ENCODE measurements at places on chromosomes 1 and 21. TPM values are rescaled to one million over a fixed set of nuclear protein-coding genes. Genes with fewer than 3 reads are reported as not detected.

DNA sequence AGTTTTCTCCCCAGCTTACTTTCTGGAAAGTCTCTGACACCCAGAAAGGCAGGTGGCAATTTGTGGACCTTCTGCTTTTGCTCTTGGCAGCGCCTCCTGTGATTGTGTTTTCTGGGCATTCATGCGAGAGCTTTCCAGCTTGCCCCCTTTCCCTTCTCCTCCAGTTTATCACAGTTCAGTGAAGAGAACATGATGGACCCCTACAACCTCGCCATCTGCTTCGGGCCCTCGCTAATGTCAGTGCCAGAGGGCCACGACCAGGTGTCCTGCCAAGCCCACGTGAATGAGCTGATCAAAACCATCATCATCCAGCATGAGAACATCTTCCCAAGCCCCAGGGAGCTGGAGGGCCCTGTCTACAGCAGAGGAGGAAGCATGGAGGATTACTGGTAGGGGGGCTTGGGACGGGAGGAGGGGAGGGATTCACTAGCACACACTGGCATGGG lies 24.3 kb upstream of the IKBKE start:
- DNase-seq = no peak
- peaks cover 16% of the 10 kb centered on the region for H3K4me1 ChIP-seq
- no peak overlapping the region for H3K4me3 ChIP-seq
- H3K36me3 ChIP-seq = peaks cover 59% of the 10 kb centered on the region
- H3K27me3 ChIP-seq = no peaks in the 10 kb centered on the region

The SYT2 gene
- not detected for total RNA-seq

DNA sequence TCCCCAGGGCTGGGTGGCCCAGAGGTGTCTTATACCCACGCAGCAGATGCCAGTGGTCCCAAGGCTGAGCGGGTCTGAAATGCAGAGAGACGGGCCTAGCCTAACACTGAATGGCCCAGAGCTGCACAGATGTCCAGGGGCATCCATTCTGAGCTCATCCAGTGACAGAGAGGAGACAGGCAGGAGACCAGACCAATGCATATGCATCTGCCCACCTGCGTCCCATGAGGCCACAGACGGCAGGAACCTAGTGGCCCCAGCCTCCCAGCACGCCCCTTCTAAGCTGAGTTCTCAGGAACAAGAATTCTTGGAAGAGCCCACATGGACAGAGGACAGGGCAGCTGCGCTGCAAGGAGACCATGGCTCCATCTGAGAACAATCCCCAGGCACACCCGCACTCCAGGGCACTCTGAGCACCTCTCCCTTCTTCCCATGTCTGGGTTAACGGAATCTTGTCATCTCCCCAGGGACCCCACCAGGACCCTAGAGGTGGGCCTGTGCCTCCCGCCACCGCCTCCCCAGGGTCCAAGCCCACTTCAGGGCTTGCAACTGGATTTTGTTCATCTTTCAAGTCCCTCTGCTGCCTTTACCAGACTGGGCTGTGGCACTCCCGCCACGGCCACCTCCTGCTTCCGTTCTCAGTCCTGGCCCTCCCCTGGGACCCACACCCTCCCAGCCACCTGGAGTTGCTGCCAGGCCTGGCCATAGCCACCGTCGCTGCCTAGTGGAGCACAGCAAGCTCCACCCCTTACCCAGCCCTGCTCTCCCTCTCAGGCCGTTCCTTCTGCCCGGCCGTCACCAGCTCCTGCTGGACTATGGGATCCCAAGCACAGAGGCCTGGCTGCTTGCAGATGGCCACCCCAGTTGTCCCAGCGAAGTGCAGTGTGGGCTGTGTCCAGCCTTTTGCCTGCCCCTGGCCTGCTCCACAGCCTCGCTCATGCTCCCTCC lies 3.3 kb downstream of the WNT3A start:
- peak overlapping the region; percentile 72 for H3K4me3 ChIP-seq
- no peak overlapping the region for H3K27ac ChIP-seq
- DNase-seq = no peak

The RGSL1 gene
- total RNA-seq = not detected

DNA sequence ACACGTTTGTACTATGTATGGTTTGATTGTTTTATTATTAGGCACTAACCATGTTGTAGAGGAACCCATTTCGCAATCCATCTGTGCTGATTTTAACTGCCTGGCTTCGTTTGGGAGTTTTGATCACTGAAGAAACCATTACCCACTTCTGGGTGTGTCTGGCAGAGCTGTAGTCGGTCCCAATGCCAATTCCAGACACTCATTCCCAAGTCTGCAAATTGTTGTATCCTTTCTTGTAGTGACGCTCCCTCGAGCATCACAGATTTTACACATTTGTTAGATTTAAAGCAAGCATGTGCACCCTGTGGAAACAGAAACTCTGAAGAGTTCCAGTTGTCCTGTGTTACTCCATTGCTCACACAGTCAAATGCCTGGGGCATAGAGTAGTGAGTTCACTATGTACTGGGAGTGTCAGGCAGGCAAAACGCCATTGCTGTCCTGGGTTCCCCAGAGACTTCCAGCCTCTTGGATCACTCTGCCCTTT lies 31.0 kb upstream of the EFCAB14 start:
- no peak overlapping the region for H3K27ac ChIP-seq
- no peaks in the 10 kb centered on the region for H3K36me3 ChIP-seq
- peaks cover 29% of the 10 kb centered on the region for H3K27me3 ChIP-seq
- no peak overlapping the region for H3K4me3 ChIP-seq

GRCh38 chr21:33945652-33946270 lies 30.2 kb upstream of the ATP5PO start:
- H3K27ac ChIP-seq = peak overlapping the region; percentile 100
- H3K4me1 ChIP-seq = peaks cover 64% of the 10 kb centered on the region
- peaks cover 3% of the 10 kb centered on the region for H3K27me3 ChIP-seq
- H3K36me3 ChIP-seq = peaks cover 54% of the 10 kb centered on the region

DNA sequence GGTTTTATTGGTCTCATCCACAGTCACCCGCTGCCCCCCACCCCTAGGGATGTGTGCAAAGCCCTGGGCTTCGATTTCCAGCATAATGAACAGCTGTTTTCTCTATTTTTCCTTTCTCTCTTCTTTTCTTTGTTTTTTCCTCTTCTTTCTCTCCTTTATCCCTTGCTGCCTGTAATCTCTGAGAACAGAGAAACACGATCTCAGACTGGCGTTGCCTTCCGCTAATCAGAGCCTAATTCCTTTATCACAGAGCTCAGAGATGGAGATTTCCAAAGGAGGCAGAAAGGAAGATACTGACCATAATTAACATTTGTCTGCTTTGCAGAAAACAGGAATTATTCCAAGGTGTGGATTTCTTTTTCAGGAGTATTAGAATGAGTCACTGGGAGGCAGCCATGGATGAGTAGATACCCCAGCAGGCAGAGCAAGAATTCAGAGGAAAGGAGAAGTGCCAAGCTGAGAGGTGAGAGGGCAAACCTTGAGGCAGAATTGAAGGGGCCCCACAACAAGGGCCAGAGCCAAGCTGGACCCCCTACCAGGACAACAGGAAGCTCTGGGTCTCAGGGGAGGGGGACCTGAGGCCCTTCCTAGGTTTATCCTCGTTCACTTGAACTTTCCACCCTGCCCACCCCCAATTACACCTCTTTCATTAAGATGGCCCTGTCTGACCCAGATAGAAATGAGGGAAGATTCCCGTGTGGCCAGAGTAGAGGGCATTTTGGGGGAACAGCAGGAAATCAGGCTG lies 33.3 kb downstream of the MATN1 start:
- H3K4me3 ChIP-seq = no peak overlapping the region
- peaks cover 24% of the 10 kb centered on the region for H3K27me3 ChIP-seq
- no peaks in the 10 kb centered on the region for H3K36me3 ChIP-seq
- H3K4me1 ChIP-seq = no peaks in the 10 kb centered on the region

- H3K27ac ChIP-seq = no peak overlapping the region
- H3K36me3 ChIP-seq = no peaks in the 10 kb centered on the region
- no peak for DNase-seq
- H3K4me1 ChIP-seq = peaks cover 22% of the 10 kb centered on the region
Observed at GRCh38 chr1:58881471-58881994, 97.7 kb upstream of the JUN start.

- DNase-seq = no peak
- H3K27ac ChIP-seq = no peak overlapping the region
- H3K27me3 ChIP-seq = no peaks in the 10 kb centered on the region
- no peak overlapping the region for H3K4me3 ChIP-seq
Observed at GRCh38 chr21:42027822-42028765, 17.9 kb upstream of the ZBTB21 start.

- no peaks in the 10 kb centered on the region for H3K36me3 ChIP-seq
- H3K4me1 ChIP-seq = no peaks in the 10 kb centered on the region
- H3K27ac ChIP-seq = no peak overlapping the region
- no peak overlapping the region for H3K4me3 ChIP-seq
- no peak for DNase-seq
Observed at GRCh38 chr21:38472412-38473108, 25.7 kb downstream of the ERG start.

DNA sequence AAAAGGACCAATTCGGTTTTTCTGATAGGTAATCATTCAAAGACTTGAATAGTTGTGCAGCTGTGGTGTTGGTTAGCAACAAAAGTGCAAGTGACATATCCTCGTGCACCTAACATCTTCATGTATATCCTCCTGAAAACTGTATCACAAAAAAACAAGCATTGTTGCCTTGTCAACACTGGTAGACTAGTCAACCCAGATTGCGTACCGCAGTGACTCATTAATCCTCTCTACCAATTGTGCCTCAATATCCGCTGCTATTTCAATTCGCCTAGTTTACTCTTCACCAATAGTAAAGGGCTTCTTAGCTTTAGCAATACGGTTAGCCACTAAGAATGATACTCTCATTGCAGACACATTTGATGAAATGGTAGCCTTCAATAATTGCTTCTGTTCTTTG lies 3.5 kb downstream of the HHAT start:
- peaks cover 12% of the 10 kb centered on the region for H3K27me3 ChIP-seq
- peak overlapping the region; percentile 74 for H3K27ac ChIP-seq
- H3K4me3 ChIP-seq = no peak overlapping the region
- DNase-seq = peak; percentile 54
- no peaks in the 10 kb centered on the region for H3K36me3 ChIP-seq

DNA sequence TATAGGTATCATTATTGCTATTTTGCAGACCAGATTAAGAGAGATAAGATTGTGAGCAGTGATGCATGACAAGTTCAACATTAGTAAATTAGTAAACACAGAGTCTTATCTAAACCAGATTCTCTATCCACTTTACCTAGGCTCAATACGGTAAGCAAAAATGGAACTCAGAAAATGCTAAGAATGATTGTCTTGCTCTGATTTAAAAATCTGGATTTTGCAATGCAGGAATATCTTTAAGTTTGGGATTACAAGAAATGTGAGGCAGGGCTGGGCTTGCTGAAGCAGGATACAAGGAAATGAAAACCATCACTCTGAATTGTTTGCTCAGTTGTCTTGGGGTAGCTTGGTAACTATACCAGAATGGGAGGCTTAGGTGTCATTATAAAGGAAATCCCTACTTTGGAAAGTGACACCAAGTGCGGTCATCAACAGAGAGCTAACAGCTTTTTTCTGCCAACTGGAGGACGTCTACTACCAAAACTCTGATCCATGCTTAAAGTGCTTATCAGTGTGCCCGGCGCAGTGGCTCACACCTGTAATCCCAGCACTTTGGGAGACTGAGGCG lies 332.7 kb upstream of the RUNX1 start:
- peak; percentile 33 for DNase-seq
- H3K27me3 ChIP-seq = peaks cover under 1% of the 10 kb centered on the region

GRCh38 chr1:84377480-84378095 lies 20.7 kb upstream of the DNASE2B start:
- no peak overlapping the region for H3K4me3 ChIP-seq
- H3K36me3 ChIP-seq = no peaks in the 10 kb centered on the region
- H3K27ac ChIP-seq = no peak overlapping the region
- no peaks in the 10 kb centered on the region for H3K27me3 ChIP-seq
- DNase-seq = no peak

- H3K4me1 ChIP-seq = no peaks in the 10 kb centered on the region
- no peak overlapping the region for H3K4me3 ChIP-seq
- H3K27ac ChIP-seq = no peak overlapping the region
Observed at GRCh38 chr1:178353524-178353923, 143.2 kb downstream of the CLEC20A start.

GRCh38 chr1:4422504-4423289 lies 231.7 kb upstream of the AJAP1 start:
- H3K36me3 ChIP-seq = no peaks in the 10 kb centered on the region
- H3K4me1 ChIP-seq = no peaks in the 10 kb centered on the region
- H3K27me3 ChIP-seq = no peaks in the 10 kb centered on the region
- DNase-seq = no peak

DNA sequence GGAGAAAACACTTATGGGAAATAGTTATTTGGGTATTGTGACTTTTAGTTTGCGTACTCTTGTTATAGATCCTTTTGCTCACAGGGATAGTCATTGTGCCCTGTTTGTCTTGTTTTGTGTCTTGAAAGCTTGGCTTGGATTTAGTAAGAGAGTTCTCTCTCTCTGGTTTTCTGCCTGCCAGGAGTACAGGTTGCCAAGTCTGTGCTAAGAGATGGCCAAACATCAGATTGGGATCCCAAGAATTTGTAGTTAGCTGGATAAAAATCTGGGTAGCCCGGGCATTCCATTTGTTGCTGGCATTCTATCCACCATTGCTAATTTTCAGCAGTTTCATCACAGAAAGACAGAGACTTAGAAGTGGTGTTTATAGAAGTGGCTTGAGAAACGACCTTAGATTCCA lies 222.2 kb downstream of the NRIP1 start:
- H3K27me3 ChIP-seq = no peaks in the 10 kb centered on the region
- no peak overlapping the region for H3K4me3 ChIP-seq
- H3K4me1 ChIP-seq = no peaks in the 10 kb centered on the region
- no peak overlapping the region for H3K27ac ChIP-seq
- no peak for DNase-seq
- no peaks in the 10 kb centered on the region for H3K36me3 ChIP-seq

DNA sequence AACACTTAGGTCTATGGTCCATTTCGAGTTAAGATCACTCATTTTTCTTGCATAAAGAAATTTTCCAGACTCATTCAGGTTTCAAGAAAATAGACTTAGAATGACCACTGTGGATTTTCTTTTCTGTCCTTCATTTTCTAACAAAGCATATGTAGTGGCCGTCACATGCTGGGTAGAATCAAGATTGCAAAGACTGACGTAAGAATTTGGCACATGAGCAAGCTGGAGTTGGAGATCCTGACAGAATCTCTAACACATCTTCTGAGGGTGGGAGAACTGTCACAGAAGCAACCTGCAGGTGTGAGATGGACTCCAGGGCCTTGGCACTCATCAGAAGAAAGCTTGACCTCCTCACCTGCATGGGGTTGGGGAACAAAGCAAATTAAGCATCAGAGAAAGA lies 28.6 kb downstream of the KIF26B start:
- no peak overlapping the region for H3K27ac ChIP-seq
- no peak overlapping the region for H3K4me3 ChIP-seq
- no peak for DNase-seq

DNA sequence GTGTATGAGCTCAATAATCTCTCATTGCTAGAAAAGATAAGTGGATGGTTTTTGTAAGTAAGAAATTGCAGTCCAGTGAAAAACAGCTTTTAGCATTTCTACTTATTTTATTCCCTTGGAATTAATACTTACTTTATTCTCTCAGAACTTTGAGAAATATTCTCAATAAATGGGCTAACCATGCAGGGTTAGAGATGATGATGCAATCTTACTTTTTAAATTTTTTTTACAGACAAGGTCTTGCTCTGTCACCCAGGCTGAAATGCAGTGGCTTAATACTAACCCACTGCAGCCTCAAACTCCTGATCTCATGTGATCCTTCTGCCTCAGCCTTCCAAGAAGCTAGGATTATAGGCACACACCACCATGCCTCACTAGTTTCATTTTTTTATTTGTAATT lies 440.8 kb upstream of the ZP4 start:
- no peak overlapping the region for H3K4me3 ChIP-seq
- H3K36me3 ChIP-seq = no peaks in the 10 kb centered on the region
- no peak for DNase-seq
- no peak overlapping the region for H3K27ac ChIP-seq
- no peaks in the 10 kb centered on the region for H3K4me1 ChIP-seq

The INSRR gene
- 0.68 TPM for total RNA-seq

- no peak overlapping the region for H3K27ac ChIP-seq
- no peak overlapping the region for H3K4me3 ChIP-seq
- H3K4me1 ChIP-seq = peaks cover 5% of the 10 kb centered on the region
- peaks cover 47% of the 10 kb centered on the region for H3K27me3 ChIP-seq
Observed at GRCh38 chr21:41170859-41171609, 3.1 kb downstream of the BACE2 start.

The LCE2A gene
- not detected for total RNA-seq

All from activated CD4-positive, alpha-beta T cell treated with anti-CD3 and anti-CD28 coated beads, Interleukin-2, amount 10 ng/mL, durations not matched to agents 24 days and 14 days (primary cell).